CD4-positive, alpha-beta T cell (primary cell): ENCODE measurements at places on chromosomes 3 and 15. TPM values are rescaled to one million over a fixed set of nuclear protein-coding genes. Genes with fewer than 3 reads are reported as not detected.

CFAP161 gene
- total RNA-seq = not detected

GRCh38 chr3:134056464-134056891 is 26.8 kb upstream of the SLCO2A1 start:
- H3K4me3 ChIP-seq = no peak overlapping the region
- no peak for DNase-seq
- H3K4me1 ChIP-seq = no peaks in the 10 kb centered on the region
- H3K27me3 ChIP-seq = no peaks in the 10 kb centered on the region

- no peaks in the 10 kb centered on the region for H3K4me1 ChIP-seq
- no peak overlapping the region for H3K27ac ChIP-seq
- no peak for DNase-seq
- H3K4me3 ChIP-seq = no peak overlapping the region
- peaks cover 80% of the 10 kb centered on the region for H3K36me3 ChIP-seq
- H3K27me3 ChIP-seq = no peaks in the 10 kb centered on the region
Observed at GRCh38 chr3:171155122-171155700, 128.7 kb upstream of the SLC2A2 start.

- H3K36me3 ChIP-seq = no peaks in the 10 kb centered on the region
- no peak overlapping the region for H3K27ac ChIP-seq
- H3K27me3 ChIP-seq = no peaks in the 10 kb centered on the region
Observed at GRCh38 chr3:129051871-129052340, 8.7 kb upstream of the GP9 start.

- no peak overlapping the region for H3K27ac ChIP-seq
- H3K27me3 ChIP-seq = peaks cover 6% of the 10 kb centered on the region
- no peaks in the 10 kb centered on the region for H3K36me3 ChIP-seq
- H3K4me3 ChIP-seq = no peak overlapping the region
Observed at GRCh38 chr3:127342735-127343134, 54.9 kb upstream of the PRR20G start.

DNA sequence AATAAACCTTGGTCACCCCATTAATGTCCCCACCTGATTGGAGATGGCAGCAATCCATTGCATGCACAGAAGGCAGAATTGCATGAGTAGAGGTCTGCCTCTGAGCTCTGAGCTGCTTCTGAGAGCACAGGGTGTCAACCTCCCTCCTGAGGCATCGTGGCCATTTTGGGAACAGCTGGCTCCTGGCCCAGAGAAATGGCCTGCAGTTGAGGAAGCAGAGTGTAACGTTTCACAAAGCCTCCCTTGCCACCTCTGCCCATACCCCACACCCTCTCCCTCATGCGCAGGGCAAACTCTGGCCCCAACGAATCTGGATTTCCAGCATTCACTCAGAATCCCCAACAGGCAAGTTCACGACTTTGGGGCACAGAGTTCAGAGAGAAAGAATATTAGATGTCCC is 198.9 kb downstream of the ADAMTS9 start:
- DNase-seq = no peak
- peaks cover 4% of the 10 kb centered on the region for H3K4me1 ChIP-seq
- no peak overlapping the region for H3K27ac ChIP-seq
- H3K36me3 ChIP-seq = no peaks in the 10 kb centered on the region
- H3K27me3 ChIP-seq = peaks cover 20% of the 10 kb centered on the region

- H3K27ac ChIP-seq = no peak overlapping the region
- peaks cover 3% of the 10 kb centered on the region for H3K27me3 ChIP-seq
- no peak for DNase-seq
- no peak overlapping the region for H3K4me3 ChIP-seq
- no peaks in the 10 kb centered on the region for H3K36me3 ChIP-seq
Observed at GRCh38 chr15:83940136-83940535, 286.2 kb downstream of the ADAMTSL3 start.

DNA sequence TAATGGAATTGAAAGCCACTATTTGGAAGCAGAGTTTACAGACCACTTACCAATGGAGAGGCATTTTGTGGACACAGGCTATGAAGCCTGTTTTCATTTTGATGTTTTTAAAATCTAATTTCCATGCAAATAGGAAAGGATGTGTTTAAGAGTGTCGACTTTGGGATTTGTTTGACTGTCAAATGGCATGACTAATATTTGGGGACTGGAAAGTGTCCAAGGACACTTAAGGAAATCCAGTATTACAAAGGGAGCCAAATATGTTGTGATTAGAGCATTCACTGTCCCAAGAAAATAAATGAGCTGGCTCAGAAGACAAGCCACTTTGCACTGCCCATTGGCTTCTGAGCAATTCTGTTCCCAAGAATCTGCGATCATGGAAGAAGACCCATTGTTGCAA is 34.0 kb upstream of the SLC6A11 start:
- DNase-seq = no peak
- no peak overlapping the region for H3K27ac ChIP-seq
- H3K36me3 ChIP-seq = no peaks in the 10 kb centered on the region

ROPN1 gene
- not detected for total RNA-seq

DNA sequence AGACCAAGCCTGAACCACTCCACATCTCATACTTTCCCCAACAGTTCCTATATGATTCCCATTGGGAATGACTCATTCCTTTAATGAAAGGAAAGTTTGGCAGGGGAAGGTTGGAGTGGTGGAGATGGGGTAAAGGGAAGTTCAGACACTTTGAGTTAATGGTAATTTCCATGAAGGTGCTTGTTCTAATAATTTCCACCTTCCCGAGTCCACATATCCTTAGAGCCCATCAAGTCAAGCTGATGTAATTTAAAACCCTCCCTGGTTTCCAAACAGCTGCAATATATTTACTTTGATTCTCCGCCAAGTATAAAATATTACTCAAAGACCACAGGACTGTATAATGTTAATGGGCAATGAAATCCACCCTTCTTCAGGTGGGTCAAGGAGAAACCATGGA is 95.0 kb upstream of the GALNT15 start:
- no peaks in the 10 kb centered on the region for H3K27me3 ChIP-seq
- H3K4me1 ChIP-seq = no peaks in the 10 kb centered on the region
- no peaks in the 10 kb centered on the region for H3K36me3 ChIP-seq
- no peak overlapping the region for H3K27ac ChIP-seq
- H3K4me3 ChIP-seq = no peak overlapping the region

DNA sequence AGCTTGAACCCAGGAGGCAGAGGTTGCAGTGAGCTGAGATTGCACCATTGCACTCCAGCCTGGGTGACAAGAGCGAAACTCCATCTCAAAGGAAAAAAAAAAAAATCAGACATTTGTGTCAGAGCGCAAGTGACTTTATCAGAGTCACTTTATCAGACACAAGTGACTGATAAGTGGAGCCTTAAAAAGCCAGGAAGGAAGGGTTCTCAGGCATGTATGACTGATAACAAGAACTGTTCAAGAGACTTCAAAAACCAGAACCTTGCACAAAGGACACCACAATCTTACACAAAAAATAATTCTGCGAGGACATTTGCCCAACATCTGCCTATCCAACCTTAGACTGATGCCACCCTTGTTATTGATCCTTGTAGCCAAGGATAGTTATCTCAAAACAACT is 13.3 kb upstream of the CFAP44 start:
- H3K27me3 ChIP-seq = no peaks in the 10 kb centered on the region
- no peak overlapping the region for H3K27ac ChIP-seq
- H3K4me3 ChIP-seq = no peak overlapping the region
- no peaks in the 10 kb centered on the region for H3K4me1 ChIP-seq

DNA sequence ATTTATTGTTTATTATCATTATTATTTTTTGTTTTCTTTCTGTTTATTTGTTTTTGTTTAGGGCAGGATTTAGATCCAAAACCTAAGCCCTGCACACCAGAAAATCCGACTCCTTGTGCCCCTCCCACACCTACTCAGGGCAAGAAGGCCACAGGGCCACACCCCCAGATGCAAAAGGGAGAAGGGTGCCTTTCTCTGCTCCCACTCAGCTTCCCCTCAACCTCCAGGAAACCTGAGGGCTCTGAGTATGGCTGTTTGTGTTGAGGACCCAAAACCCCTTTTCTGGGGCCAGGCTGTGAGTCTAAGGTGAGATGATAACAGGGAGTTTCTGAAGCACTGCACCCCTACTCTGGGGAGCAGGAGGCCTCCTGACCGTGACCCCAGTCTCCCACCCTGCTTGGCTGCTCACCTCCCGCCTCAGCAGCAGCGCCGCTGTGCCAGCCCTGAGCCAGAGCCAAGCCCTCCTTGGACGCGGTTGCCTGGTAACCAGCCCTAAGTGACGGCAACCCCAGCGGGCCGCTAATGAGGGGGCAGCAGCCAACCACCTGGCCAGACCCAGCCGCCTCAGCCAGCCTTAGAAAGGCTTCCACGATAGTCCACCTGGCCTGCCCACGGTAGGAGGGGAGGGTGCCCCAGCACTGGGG is 6.4 kb upstream of the C15orf39 start:
- no peak for DNase-seq
- H3K4me1 ChIP-seq = peaks cover 14% of the 10 kb centered on the region
- no peak overlapping the region for H3K4me3 ChIP-seq
- H3K27ac ChIP-seq = no peak overlapping the region
- H3K36me3 ChIP-seq = no peaks in the 10 kb centered on the region

RLBP1 gene
- total RNA-seq = not detected

SI gene
- not detected for total RNA-seq

GPR62 gene
- not detected for total RNA-seq

DNA sequence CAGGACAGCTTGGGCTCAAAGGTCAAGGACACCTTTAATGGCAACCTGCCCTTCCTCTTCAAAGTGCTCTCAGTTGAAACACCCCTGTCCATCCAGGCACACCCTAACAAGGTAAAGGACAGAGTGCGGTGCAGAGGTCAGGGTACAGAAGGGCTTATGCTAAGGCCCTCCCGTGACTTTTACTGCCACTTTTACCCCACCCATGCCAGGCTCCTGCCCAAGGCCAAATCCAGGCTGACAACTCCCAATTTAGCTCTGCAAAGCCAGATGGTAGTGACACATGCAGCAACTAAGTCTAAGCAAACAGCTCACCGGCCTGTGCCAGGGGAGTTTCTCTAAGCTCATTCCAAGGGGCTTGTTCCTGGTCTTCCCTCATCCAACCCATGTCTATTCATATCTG is 1.6 kb downstream of the MPI start:
- no peak overlapping the region for H3K4me3 ChIP-seq
- no peaks in the 10 kb centered on the region for H3K27me3 ChIP-seq

GRCh38 chr3:11186771-11187191 is 32.5 kb downstream of the HRH1 start:
- no peak overlapping the region for H3K4me3 ChIP-seq
- no peaks in the 10 kb centered on the region for H3K27me3 ChIP-seq
- no peaks in the 10 kb centered on the region for H3K36me3 ChIP-seq
- DNase-seq = no peak
- no peaks in the 10 kb centered on the region for H3K4me1 ChIP-seq

DNA sequence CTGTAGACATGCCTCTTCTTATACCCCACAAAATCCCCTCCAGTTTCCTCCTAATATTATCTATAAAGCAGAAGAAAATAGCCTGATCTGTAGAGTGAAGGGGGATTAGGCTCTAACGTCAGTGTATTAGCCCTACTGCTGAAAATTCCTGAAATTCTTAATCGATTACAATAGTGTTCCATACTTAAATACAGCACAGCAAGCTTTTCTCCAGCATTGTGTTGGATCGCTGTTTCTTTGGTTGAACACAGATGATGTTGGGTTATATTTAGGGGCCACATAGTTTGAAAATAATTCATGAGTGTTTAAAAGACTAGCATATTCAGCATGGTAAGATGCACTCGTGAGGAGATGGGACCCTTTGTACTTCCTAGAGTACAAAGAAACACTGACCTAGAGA is 52.5 kb downstream of the PIAS1 start:
- no peak for DNase-seq
- H3K4me3 ChIP-seq = no peak overlapping the region
- peaks cover 21% of the 10 kb centered on the region for H3K36me3 ChIP-seq
- no peaks in the 10 kb centered on the region for H3K27me3 ChIP-seq
- H3K4me1 ChIP-seq = no peaks in the 10 kb centered on the region

SCN11A gene
- total RNA-seq = not detected

PRRT3 gene
- total RNA-seq = 8.3 TPM

DNA sequence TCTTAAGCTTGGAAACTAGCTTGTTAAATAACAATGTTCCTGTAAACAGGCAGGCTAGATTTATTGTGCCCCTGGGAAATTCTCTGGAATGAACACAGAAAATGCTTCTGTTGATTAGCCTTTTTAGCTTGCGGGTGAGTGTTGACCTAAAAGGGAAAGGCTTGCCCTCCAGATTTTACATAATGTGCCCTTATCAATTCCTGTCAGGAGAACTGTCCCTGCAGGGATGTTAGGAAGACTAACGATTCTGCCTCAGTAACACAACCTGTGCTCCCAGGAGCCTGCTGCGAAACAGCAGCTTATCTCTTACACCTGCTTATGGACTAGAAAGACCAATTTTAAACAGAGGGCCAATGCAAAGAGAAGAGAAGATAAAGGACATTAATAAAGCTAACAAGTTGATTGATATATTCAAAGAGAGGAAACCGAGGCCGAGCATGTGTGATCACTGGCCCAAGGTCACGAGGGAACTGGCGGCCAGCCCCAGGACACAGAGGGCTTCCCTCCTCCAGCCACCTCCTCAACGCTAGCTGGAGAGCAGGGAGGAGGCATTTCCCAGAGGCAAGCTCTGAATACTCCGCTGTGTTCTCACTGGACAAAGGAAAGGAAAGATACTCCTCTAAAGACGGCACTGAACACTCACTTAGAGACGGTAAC is 48.4 kb upstream of the TJP1 start:
- H3K27ac ChIP-seq = no peak overlapping the region
- H3K4me3 ChIP-seq = no peak overlapping the region
- DNase-seq = no peak
- H3K36me3 ChIP-seq = no peaks in the 10 kb centered on the region
- peaks cover 6% of the 10 kb centered on the region for H3K27me3 ChIP-seq
- no peaks in the 10 kb centered on the region for H3K4me1 ChIP-seq

GRCh38 chr3:3556078-3556477 is 243.2 kb upstream of the LRRN1 start:
- no peak for DNase-seq
- no peaks in the 10 kb centered on the region for H3K36me3 ChIP-seq
- no peak overlapping the region for H3K27ac ChIP-seq
- no peak overlapping the region for H3K4me3 ChIP-seq

GRCh38 chr3:20375302-20375701 is 189.3 kb upstream of the SGO1 start:
- no peaks in the 10 kb centered on the region for H3K36me3 ChIP-seq
- no peak overlapping the region for H3K4me3 ChIP-seq
- H3K4me1 ChIP-seq = no peaks in the 10 kb centered on the region
- H3K27ac ChIP-seq = no peak overlapping the region
- no peaks in the 10 kb centered on the region for H3K27me3 ChIP-seq

GRCh38 chr3:87727783-87728182 is 331.0 kb downstream of the CGGBP1 start:
- H3K27me3 ChIP-seq = peaks cover 4% of the 10 kb centered on the region
- H3K36me3 ChIP-seq = no peaks in the 10 kb centered on the region
- no peak for DNase-seq
- no peaks in the 10 kb centered on the region for H3K4me1 ChIP-seq

- DNase-seq = no peak
- H3K4me3 ChIP-seq = no peak overlapping the region
- H3K4me1 ChIP-seq = no peaks in the 10 kb centered on the region
- H3K27me3 ChIP-seq = no peaks in the 10 kb centered on the region
- H3K27ac ChIP-seq = no peak overlapping the region
- no peaks in the 10 kb centered on the region for H3K36me3 ChIP-seq
Observed at GRCh38 chr3:193028258-193028657, 110.6 kb upstream of the MB21D2 start.
